Activated naive CD8-positive, alpha-beta T cell treated with anti-CD3 and anti-CD28 coated beads, Interleukin-2, amount 10 ng/mL, durations not matched to agents 7 days and 5 days (primary cell): ENCODE measurements at places on chromosomes 3 and 15.

GRCh38 chr3:71662568-71662967 lies 62.6 kb downstream of the EIF4E3 start:
- no peak for DNase-seq

DNA sequence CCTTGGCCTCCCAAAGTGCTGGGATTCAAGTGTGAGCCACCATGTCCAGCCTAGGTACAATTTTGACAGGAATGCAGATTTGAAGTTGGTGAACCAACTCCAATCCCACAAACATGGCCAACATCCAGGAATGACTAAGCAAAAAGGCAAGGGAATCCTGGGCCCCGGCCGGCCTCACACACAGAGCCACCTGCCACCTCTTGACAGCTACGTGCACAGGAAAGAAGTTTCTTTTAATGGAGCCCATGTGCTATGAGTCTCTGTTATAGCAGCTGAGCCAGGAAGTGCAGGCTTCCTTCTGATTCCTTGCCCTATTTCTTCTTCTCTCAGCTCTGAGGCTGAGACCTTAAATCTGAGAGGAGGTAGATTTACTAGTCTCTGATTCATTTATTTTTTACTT lies 8.8 kb downstream of the TMEM40 start:
- DNase-seq = no peak

DNA sequence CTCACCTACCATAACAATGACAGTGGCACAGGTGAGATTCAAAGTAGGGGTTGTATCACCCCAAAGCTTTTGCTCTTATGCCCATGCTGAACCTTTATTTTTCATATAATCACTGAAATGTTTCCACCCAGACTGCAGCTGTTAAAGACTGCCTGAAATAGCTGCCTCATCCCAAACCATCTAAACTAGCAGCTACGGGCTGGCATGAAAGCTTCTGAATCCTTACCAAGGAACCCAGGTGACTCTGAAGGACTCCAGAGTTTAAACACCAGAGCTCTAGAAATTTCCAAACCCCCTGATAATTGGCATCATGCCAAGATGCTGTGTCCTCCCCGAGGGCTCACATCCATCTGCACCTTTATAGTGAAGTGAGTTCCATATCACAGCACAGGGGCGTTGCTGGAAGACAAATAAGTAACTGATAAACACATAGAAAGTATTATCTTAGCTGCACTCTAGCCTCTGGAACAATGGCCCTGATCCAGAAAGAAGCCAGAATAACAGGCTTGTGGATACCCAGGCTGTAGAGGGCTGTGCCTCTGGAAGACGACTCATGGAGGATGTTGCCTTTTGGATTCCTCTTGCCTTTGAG lies 238.9 kb downstream of the CADPS start:
- DNase-seq = no peak

DNA sequence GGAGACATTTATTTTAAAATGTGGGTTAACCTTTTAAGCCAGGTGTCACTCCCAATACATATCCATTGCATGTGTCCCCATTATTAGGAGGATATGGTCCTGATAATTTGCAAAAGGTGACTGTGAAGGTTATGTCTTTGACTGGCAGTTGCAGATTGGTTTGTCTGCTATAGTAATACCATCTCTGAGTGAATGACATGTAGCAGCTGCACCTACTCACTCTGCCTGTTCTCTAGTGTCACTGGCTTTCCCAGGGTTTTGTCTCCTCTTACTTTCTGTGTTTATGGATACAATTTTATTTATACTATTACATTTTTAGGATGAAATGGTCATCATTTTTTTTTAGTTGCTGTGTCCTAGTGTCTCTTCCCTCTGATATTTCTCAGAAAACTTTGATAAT lies 393.2 kb downstream of the C3orf38 start:
- no peak for DNase-seq

- DNase-seq = peak; percentile 27
These were observed 29.4 kb upstream of the SEMA3F start for GRCh38 chr3:50125541-50126286.

DNA sequence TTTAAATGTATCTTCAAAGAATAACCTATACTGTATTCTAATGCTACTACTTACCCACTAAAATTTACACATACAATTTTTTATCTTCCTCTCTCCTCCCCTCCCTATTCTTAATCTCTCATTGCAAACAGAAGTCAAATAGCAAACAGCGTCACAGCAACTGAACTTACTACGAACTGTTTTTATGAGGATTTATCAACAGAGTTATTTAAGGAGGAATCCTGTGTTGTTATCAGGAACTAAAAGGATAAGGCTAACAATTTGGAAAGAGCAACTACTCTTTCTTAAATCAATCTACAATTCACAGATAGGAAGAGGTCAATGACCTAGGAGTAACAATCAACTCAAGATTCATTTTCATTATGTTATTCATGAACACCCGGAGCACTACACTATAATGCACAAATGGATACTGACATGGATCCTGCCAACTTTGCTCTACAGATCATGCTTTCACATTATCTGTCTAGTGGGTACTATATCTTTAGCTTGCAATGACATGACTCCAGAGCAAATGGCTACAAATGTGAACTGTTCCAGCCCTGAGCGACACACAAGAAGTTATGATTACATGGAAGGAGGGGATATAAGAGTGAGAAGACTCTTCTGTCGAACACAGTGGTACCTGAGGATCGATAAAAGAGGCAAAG lies 984 bp downstream of the FGF7 start:
- DNase-seq = no peak

- no peak for DNase-seq
These were observed 77.7 kb downstream of the OCA2 start for GRCh38 chr15:28021281-28022039.

DNA sequence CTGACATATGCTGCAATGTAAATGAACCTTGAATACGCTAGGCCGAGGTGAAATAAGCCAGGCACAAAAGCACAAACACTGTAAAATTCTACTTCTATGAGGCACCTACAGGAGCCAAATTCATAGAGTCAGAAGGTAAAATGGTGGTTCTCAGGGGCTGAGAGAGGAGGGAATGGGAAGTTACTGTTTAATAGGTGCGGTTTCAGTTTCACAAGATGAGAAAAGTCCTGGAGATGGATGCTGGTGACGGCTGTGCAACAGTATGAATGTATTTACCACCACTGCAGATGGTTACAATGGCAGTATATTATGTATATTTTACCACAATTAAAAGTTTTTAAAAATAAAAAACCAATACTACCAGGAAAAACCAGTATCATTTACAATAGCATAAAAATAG lies 4.0 kb downstream of the TNK2 start:
- DNase-seq = no peak

GRCh38 chr3:13136426-13136825 lies 63.2 kb upstream of the IQSEC1 start:
- DNase-seq = peak; percentile 9

DNA sequence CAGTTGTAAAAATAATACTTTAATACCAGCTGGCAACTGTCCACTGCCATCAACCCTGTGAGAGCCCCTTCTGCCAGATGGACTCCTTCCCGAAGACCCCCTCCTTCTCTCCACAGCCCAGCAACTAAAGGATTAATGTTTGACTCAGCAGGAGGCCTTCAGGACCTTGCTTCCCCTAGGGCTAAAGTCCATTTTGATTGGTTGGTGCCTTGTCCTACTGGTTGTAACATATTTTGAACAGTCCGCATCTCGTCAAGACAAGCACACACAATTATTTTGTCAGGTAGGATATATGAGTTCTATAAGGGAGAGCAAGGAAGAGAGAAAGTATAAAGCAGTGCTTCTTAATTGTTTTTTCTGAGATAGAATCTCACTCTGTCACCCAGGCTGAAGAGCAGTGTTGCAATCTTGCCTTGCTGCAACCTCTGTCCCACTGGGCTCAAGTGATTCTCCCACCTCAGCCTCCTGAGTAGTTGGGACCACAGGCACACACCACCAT lies 18.6 kb downstream of the ACOX2 start:
- DNase-seq = no peak

DNA sequence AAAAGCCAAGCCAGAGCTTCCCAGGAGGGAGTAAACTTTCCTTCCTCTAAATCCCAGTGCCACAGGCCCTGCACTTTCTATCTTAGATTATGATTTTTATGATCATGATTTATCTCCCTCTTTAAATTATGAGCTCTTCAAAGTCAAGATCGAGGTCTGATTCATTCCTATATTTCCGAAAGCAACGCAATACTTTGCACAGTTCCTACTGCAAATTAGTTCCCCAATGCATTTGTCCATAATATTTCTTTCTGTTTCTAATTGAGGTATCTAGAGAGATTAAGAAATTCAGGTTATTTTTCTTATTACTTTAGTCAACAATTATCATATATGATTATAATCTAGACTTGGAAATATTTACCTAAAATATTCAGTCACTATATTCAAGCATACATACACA lies 173.1 kb upstream of the LPP start:
- DNase-seq = no peak

DNA sequence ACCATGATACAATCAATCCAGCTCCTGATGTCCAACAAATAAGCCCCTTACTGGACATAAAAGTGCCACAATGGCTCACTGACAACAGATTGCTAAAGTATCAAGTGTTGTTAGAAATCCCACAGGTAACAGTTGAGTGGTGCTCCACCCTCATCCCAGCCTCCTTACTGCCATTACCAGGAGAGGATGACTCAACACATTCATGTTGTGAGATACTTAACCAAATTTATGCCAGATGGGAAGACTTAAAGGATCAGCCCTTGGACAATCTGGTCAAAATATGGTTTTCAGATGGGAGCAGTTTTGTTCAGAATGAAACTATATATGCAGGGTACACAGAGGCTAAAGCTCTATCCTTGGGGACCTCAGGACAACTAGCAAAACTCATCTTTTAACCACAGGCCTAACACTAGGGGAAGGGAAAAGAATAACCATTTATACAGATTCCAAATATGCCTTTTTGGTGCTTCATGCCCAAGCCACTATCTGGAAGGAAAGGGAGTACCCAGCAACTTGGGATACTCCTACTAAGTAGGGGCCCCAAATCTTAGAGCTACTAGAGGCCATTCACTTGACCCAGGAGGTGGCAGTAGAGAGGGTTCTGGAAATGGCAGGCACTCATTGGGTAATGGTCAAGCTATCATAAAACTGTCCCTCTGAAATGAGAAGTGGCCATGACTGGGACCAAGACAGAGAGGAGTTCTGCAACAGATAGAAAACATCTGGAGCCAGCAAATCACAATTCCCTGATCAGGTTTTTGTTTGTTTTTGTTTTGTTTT lies 6.9 kb upstream of the ZNF662 start:
- no peak for DNase-seq

GRCh38 chr3:191148131-191148530 lies 50.9 kb upstream of the OSTN start:
- no peak for DNase-seq

DNA sequence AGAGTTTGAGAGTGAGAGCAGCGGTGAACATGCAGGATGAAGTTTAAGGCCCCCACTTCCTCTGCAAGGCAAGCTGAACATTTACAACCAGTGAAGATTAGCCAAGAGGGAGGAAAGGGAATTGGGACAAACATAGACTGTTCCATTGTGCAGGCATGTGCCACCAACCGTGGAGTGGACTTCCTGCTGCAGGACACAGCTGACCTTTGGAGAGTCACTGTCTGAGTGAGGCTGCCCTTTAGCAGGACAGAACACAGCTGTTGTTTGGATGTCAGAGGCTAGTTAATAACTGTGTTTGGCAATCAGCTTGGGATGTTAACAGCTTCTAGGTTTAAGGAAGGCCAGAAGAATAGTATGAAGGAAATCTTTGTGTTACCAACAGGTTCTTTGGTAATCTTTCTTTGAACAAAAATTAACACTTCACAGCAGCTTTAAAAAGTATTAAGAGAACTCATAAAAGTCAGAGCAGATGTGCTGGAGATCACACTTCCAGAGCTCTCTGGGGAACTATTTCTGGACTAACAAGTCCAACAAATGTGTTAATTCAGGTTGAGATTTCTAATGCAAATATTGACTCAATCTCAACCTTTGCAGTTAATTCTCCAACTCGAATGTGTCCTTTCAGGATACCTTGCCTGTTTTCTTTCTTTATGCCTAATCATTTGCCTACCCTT lies 31.4 kb downstream of the CTDSPL start:
- no peak for DNase-seq

DNA sequence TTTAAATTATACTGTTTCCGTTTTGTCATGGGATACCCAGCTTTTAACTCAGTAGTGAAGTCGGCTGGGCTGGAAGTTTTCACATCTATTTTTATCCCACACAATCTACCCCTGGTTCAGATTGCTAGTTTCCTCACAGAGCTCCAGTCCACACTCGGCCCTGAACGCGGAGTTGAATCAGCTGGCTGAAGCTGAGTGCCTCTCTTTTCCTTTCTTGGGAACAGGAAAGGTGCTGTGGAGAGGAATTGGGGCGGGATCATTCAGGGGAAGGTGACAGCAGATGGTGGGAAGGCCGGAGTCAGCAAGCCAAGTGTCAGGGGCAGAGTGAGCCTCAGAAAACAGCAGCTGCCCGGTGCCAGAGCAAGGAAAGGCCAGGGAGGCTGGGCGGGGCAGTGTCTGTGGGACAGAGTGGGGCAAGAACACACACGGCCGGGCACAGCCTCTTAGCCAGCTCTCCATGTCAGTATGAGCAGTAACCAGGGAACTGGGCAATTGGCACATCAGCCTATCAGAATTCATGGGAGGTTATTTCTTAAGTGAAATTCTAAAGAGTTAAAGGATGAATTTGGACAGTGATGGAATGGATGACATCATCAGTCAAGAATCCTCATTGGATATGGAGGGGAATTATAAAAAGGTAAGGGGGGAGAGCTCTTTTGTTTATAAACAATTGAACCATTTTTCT lies 135.7 kb upstream of the IL12A start:
- no peak for DNase-seq

- no peak for DNase-seq
These were observed 634.2 kb downstream of the NAALADL2 start for GRCh38 chr3:175493301-175493700.

- DNase-seq = no peak
These were observed 221.2 kb downstream of the SNRPN start for GRCh38 chr15:25175789-25176615.

- DNase-seq = no peak
These were observed 7.3 kb downstream of the ANKRD63 start for GRCh38 chr15:40275523-40275922.

DNA sequence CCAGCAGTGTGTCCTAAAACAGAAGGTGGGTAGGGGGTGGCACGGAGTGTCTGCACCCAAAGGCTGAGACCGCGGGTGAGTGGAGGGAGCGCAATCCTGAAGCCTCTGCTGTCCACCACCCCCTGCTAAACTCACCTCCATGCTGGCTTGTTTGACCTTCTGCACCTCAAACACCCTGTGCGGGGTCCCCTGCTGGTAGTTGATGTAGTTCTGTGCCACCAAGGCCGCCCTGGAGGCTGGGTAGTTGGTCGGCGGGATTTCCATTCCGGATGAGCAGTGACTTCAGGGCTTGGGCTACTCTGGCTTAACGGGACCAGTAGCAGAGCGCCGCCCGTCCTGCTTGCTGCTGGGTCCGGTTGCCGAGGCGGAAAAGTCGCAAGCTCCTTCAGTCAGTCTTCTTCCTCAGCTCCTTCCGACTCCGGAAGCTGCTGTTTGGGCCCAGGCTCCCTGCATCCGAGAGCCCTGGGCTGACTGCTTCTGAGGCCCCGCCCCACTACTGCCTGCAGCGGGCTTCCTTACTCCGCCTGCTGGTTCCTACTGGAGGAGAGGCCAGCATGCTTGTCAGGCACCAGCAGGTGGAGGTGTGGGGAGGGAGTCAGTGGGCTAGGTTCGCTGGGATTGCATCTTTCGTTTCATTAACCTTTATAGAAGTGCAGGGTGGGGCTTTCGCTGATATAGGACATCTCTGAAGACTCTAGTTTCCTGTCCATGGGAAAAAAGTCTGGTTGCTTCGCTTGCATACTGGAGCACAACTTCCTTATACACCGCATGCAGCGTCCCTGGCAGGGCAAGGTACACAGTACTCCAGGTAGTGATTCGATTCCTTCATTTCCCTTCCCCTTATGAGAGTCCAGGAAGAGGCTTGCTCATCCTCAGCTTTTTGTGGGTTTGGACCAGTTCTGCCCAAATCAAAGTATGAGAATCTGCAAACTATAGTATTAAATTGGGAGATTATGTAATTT lies at the start of gene LXN:
Gene LXN (minus strand): TSS at position 434 of the 962 bp plus-strand sequence. CDS start 170 bp downstream, at position 264.
- peak; percentile 78 for DNase-seq
